CD4-positive, alpha-beta T cell treated with Interleukin-4 for 1 hour (primary cell): ENCODE measurements at places on chromosomes 11 and 22.

GRCh38 chr11:73194593-73194992 lies 23.5 kb upstream of the P2RY2 start:
- DNase-seq: no peak

- DNase-seq: peak; percentile 9
These were observed 76.7 kb upstream of the KCNQ1OT1 start for GRCh38 chr11:2776351-2777061.

- DNase-seq: peak; percentile 54
These were observed 18.9 kb downstream of the SHANK3 start for GRCh38 chr22:50691521-50691920.

GRCh38 chr22:22556995-22557925 lies 1.8 kb downstream of the PRAME start:
- no peak for DNase-seq

DNA sequence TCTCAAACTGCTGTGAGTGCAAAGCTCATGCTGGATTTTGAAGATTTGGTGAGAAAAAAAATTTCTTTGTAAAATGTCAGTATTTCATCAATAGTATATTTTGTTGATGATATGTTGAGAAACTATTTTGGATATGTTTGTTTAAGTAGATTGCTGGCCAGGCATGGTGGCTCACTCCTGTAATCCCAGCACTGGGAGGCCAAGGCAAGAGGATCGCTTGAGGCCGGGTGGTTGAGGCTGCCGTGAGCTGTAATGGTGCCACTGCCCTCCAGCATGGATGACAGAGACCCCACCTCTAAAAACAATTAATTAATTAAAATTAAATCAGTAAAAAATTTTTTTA lies 6.9 kb upstream of the IFITM3 start:
- no peak for DNase-seq

- no peak for DNase-seq
These were observed 195.0 kb upstream of the NECTIN1 start for GRCh38 chr11:119924017-119924416.

- no peak for DNase-seq
These were observed 16.6 kb downstream of the POLA2 start for GRCh38 chr11:65278356-65278755.

GRCh38 chr11:81255895-81256294 lies 1477.8 kb downstream of the FAM181B start:
- DNase-seq: no peak

DNA sequence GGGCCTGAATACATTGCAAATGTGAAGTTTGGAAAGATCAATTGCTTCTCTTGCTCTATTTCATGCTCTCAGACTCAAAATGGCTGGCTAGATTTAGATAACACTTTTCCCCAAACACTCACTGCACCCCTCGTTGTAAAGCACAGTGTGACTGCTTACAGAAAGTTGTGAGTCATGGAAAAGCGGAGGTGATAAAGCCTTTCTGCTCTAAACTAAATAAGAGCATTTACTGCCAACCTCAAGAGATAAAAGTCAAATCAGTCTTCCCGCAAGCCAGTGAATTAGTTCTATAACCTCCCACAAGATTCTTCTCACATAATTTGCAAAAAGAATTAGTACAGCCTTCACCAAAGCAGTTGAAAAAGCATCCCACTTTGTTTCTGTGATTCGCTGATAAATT lies 168.7 kb downstream of the WT1 start:
- DNase-seq: no peak

DNA sequence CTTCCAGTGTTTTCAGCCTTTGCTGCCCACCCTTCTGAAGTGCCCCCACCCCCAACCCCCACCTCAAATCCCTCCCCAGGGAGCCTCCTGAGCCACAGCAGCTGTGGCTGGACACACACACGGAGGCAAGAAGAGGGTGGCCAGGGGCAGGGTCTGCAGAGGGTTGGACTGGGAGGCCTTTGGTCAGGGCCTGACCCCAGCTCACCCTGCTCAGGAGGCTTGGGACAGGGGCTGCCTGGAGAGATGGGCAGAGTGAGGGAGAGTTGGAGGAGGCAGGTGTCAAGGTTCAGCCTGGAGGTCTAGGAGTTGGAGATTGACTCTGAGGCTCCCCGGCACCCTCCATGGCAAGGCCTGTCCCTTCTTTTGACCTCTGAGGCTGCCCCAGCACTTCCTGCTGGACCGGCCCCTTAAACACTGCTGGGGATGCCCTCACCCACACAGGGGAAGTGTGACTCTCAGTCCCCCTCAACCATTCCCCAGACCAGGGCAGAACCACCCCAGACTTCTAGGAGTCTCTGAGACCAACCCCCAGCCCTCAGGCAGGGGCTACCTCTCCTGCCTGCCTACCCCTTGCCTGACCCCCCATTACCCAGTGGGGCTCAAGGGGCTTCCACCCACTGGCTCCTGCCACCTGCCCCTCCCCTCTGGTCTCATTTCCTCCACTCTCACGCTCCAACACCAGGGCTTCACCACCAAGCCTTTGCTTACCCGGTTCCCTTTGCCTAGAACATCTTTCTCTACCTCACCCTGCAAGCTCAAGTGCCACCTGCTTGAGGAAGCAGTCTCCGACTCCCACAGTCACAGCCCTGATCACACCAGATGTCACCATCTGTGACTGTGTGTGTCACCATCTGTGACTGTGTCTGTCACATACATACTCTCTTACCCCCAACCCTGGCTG lies 8.6 kb downstream of the ARAP1 start:
- peak; percentile 28 for DNase-seq

- no peak for DNase-seq
These were observed 183.8 kb downstream of the SNX19 start for GRCh38 chr11:130732476-130732875.

DNA sequence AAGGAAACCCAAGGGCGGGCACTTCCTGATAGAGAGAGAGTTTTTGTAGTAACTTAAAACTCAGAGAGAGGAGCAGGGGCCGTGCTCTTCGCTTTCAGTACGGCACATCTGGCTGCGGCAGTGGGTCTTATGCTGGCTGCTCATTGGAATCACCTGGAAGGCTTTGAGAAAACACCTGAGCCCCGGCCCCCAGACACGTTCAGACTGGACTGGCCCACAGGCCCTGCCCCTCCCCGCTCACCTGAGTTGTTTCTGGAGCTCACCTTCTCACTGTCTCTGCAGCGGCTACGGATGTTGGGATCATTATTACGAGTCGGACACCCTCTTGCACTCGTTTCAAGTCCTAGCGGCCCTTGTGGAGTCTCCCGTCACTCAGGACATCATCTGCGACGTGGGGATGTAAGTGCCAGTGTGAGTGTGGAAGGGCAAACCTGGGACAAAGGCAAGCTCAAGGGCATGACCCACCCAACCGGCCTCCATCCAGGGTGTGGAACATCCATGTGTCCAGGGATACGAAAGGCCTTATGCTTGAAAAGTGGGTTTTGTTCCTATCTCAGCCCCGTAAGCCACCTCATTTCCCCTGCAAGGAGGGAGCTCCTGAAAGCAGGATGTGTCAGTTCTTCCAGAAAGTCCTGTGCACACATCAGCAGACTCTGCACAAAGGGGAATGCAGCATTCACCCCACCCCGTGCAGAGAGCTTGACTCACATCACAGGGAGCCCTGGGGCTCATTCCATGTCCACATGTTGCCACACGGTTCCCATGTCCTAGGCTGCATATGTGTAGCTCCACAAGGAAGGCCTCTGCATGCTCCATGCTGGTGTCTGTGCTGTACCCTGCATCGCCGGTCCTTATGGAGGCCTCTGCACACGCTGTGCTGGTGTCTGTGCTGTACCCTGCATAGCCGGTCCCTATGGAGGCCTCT lies 5.4 kb downstream of the NADSYN1 start:
- no peak for DNase-seq

DNA sequence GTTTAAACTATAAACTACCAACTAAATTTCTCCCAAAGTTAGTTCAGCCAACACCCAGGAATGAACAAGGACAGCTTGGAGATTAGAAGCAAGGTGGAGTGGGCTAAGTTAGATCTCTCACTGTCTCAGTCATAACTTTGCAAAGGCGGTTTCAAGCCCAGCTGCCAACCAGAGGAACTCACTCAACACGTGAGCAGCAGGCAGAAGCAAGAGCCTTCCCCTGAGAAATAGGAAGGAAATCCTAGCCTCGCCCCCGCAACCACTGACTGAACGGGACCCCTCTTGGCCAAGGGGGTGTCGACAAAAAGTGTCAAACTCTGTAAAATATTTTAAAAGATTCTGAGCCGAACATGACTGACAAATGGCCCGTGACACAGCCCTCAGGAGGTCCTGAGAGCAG lies 4.4 kb upstream of the KRTAP5-9 start:
- DNase-seq: no peak

DNA sequence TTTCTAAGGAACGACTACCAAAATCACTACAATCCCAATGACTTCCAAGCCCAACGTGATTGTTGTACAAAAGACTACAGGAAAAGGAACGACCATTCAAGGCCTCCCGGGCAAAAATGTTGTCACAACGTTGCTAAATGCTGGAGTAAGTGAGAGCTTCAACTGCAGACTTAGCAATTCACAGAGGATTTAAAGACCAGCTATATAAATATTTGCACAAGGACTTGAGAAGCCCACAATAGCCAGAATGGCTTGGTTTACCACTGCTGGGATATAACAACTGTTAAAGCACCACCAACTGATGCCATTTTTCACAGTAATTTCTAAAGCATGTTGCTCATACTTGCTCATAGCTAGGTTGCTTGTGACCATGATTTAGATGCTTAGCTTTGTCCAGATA lies 78.3 kb downstream of the EMSY start:
- no peak for DNase-seq

GRCh38 chr11:92976681-92977080 lies 7.2 kb downstream of the MTNR1B start:
- DNase-seq: no peak

- DNase-seq: no peak
These were observed 32.9 kb downstream of the PPIL2 start for GRCh38 chr22:21698430-21699329.

DNA sequence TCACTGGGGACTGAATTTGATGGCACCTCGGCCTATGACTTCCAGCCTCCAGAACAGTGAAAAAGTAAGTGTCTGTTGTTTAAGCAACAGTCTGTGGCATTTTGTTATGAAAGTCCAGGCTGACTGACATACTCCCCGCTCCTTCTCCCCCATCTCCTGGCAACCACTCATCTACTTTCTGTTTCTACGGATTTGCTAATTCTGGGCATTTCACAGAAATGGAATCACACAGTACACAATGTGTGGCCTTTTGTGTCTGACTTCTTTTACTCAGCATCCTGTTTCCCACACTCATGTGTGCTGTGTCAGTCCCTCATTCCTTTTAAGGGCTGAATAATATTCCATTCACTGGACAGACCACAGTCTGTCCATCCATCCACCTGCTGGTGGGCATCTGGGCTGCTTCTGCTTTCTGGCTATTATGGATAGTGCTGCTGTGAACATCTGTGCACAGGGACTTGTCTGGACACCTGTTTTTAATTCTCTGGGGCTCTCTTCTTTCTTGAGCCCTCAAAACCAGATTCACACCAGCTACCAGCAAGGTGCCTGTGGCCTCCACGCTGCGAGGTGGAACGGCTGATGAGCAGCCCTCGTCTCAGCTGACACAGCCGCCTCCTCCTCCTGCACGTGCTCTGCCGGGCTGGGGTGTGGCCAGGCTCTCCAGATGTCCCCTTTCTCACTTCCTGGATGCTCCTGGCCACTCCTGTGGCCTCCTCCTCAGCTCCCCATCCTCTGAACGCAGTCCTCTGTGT lies 333.1 kb downstream of the CTTN start:
- no peak for DNase-seq

DNA sequence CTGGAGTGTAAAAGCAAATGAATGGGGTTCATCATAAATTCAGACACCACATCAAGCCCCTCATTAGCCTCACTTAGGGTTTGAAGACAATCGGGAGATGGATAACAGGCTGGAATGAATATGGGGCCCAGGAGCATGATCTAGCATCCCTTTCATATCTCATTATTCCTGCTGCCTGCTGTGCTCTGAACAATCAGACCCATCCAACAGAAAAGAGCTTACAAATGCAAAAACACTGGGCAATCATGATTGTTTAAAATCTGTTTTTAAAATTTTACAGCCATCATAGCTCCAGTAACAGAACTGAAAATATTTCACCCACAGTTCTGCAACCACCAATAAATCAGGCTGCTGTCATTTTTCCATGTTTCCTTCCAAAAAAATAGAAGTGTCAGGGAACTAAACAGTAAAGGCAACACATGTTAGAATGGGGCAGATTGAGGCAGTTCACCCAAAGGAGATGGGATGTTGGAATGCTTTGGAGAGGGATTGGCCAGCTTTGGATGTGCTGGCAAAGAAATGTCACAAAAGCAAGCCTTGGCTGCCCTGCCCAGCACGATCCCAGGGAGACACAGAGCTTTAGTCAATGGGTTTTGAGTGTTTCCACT lies 47.8 kb upstream of the BMAL1 start:
- no peak for DNase-seq

GRCh38 chr11:19173004-19173689 lies 28.6 kb downstream of the CSRP3 start:
- no peak for DNase-seq

DNA sequence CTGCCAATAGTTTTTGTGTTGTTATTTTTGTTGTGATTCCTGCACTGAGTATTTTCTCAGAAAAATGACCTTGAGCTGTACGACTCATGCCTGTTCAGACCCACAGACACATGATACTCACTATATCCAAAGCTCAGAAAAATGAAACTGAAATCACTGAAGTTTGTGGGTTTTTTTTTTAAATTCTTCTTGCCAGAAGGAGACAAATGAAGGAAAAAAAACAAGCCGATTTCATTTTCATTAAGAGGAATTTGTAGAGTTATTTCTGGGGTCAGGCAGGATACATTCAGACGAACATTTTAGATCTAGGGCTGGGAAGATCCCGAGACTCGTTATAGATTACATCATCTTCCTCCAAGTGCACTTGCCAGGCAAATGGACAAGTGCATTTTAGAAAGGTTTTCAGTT lies 60.4 kb downstream of the BMAL1 start:
- no peak for DNase-seq

DNA sequence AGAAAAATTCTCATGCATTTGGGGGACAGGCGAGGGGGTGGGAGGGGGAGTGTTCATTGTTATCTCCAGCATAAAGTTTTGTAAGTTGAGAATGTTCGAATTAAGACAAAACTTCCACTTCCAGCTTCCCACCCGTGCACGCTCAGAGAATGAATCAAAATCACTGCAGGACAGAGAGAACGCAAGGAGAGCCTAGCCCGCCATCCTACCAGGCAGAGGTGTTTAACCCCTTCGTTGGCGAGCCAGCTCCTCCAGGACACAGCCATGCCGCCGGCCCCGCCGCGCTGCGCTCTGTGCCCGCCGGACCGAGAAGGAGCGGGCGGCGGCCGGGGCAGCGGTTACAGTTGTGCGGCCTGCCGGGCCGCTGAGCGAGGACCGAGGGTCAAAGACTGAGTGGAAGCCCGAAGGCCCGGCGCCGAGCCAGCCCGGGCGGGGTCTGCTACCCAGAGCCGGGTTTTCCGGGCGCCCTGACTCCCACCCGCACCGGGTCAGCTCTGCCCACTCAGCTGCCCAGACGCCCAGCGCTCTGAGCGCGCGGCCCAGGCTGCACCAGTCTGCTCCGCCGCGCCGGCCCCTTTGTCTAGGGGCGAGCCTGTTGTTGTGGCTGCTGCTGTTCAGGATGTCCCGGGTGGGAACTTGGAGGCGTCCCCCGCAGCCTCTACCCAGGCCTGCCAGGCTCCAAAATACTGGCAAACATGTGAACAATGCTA lies at the start of gene NOX4:
TSS of gene NOX4 (minus strand) at position 395 of the 710 bp plus-strand sequence. CDS start at position 266, 129 bp downstream.
- no peak for DNase-seq

- no peak for DNase-seq
These were observed 78.9 kb downstream of the GRIK4 start for GRCh38 chr11:120590472-120590871.
